Camera-type eye (tissue), 1 donor: ENCODE measurements at places on chromosomes 3 and 15. TPM values are rescaled to one million over a fixed set of nuclear protein-coding genes. Genes with fewer than 3 reads are reported as not detected.

VPS39 gene
- total RNA-seq: 80.4 TPM

MAGEF1 gene
- total RNA-seq: 62.5 TPM

SLC9C1 gene
- 1.5 TPM for total RNA-seq

NPAP1 gene
- 0.27 TPM for total RNA-seq

COL6A6 gene
- 41.2 TPM for total RNA-seq

FEM1B gene
- 111 TPM for total RNA-seq

NTRK3 gene
- total RNA-seq: 14.6 TPM

CSTA gene
- not detected for total RNA-seq

MBD4 gene
- total RNA-seq: 30.8 TPM

ZWILCH gene
- 18.3 TPM for total RNA-seq

UBXN7 gene
- 69.9 TPM for total RNA-seq

ZBED2 gene
- 0.49 TPM for total RNA-seq

CLDN11 gene
- 16.8 TPM for total RNA-seq

SI gene
- not detected for total RNA-seq

LEKR1 gene
- 4.5 TPM for total RNA-seq

KCNH8 gene
- 8.2 TPM for total RNA-seq

CTDSPL gene
- 25.8 TPM for total RNA-seq

INSYN1 gene
- total RNA-seq: 19.9 TPM

PLSCR4 gene
- total RNA-seq: 46.9 TPM

CACNA2D2 gene
- total RNA-seq: 17.4 TPM

HGD gene
- 0.82 TPM for total RNA-seq

DUSP7 gene
- total RNA-seq: 8.1 TPM

SLC38A3 gene
- total RNA-seq: 21.4 TPM

ARPP19 gene
- 215 TPM for total RNA-seq

HCLS1 gene
- total RNA-seq: 7.0 TPM

FBXL2 gene
- total RNA-seq: 30.1 TPM

GOLGA6B gene
- total RNA-seq: not detected

MAPKAPK3 gene
- total RNA-seq: 22.9 TPM

CP gene
- total RNA-seq: 47.8 TPM

LYZL4 gene
- not detected for total RNA-seq

P4HTM gene
- total RNA-seq: 61.0 TPM

GOLGA6L7 gene
- total RNA-seq: not detected

KLHL40 gene
- total RNA-seq: 7.7 TPM

KCTD6 gene
- total RNA-seq: 62.4 TPM

CCR8 gene
- not detected for total RNA-seq

PRSS50 gene
- 1.2 TPM for total RNA-seq

STAC gene
- 13.7 TPM for total RNA-seq

LRTM1 gene
- 22.9 TPM for total RNA-seq

PPARG gene
- total RNA-seq: 5.5 TPM
